Stimulated activated CD4-positive, alpha-beta T cell treated with anti-CD3 and anti-CD28 coated beads, Interleukin-4, amount 100 ng/mL, for 24 hours (primary cell): ENCODE measurements at places on chromosomes 6 and 20.

GRCh38 chr6:133895573-133896343 is 6.8 kb downstream of the TCF21 start:
- DNase-seq = no peak

- no peak for DNase-seq
Measured at GRCh38 chr20:57587989-57588377, 27.1 kb downstream of the PCK1 start.

- no peak for DNase-seq
Measured at GRCh38 chr6:5208471-5208971, 52.2 kb downstream of the LYRM4 start.

GRCh38 chr6:39686976-39687375 is 38.2 kb downstream of the KIF6 start:
- DNase-seq = no peak

DNA sequence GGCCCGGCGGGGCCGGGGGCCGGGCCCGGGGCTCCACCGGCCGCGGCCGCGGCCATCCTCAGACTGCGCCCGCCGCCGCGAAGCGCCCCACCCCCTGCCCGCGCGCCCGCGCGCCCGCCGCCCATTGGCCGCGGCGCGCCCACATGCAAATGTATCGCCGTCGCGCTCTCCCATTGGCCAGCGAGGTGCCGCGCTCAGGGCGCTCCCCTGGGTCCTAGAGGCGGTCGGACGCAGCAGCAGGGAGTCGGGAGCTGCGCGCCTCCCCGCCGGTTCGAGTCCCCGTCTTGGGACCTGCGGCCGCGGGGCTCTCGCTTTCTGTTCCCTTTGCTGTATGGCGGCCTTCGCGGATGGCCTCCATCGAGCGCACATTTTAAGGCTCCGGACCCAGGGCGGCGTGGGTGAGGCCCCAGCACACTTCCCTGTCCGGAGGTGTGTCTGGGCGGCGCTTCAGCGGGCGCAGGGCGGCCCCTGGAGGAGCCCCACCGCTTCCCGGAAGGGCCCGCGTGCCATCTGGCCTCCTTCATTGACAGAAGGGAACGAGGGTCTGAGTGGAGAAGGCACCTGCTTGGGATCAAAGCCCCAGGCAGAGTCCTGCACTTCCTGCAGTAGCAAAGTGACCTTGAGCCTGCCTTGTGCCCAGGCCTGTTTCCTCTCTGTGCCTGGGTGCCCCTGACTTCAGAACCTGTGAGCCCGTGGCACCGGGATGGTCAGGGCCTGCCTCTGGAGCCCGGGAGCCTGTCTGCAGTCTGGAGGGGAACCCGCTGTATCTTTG is at the start of gene CABLES2:
TSS of gene CABLES2 (minus strand) at position 65 of the 772 bp plus-strand sequence. CDS start at position 56, 9 bp downstream.
- DNase-seq = peak; percentile 91

- no peak for DNase-seq
Measured at GRCh38 chr6:56688521-56688920, 45.8 kb upstream of the DST start.

DNA sequence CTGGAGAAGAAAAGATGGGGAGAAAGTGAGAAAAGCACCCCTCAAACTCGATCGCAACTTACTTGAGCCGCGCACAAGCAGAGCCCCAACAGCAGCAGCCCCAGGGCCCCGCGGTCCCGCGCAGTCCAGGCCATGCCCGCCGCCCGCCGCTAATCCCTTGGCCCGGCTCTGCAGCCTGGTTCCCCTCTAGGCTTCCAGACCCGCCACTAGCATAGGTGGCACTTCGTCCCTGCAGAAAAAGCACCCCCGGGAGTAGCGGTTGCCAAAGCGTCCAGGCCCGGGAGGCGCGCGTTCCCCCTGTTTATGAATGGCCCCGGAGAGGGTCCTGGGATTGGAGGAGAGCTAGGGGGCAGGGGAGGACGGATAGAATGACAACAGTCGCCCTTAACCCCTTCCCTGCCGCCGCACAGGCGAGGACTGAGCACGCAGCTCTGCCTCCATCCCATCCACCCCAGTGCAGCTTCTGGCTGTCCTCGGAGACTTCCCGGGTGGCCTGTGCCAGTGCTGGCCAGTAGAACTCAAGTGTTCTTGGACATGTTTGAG is 19.9 kb downstream of the COL9A1 start:
- DNase-seq = no peak

DNA sequence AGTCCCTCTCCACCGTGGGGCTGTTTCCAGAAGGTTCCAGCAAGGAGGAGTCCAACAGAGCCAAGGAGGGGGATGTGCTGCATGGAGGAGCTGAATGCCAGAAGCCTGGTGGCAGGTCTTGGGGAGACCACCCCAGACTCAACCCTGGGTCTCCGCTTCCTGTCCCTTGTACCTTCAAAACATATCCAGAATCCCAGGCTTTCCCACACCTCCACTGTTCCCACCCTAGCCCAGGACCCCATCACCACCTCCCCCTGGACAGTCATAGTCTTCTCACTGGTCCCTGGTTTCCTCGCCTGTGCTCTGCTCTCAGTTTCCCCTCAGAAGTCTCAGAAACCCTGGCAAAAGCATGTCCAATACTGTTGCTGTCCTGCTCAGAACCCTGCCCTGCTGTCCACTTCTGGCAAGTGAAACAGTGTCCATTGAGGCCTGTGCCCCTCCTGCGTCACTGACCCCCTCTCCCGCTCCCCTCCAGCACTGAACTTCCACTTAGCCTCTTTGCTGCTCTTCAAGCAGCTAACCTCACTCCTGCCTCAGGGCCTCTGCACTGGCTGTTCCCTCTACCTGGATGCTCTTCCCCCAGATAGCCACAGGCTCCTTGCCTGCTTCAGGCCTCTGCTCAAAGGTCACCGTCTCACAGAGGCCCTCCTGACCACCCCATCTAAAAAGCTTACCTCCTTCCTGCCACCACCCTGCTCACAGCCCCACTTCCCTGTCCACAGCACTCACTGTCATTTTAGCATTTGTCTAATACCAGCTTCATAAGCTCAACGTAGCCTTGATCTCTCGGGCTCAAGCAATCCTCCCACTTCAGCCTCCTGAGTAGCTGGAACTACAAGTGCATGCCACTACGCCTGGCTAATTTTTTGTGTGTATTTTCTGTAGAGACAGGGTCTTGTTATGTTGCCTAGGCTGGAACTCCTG is 169.2 kb downstream of the GRM4 start:
- no peak for DNase-seq

GRCh38 chr6:40996591-40997233 is 42.3 kb downstream of the UNC5CL start:
- DNase-seq = no peak

GRCh38 chr6:81561071-81561564 is 191.4 kb downstream of the TENT5A start:
- no peak for DNase-seq
